ENCODE measurements at places on chromosomes 1 and 21.

DNA sequence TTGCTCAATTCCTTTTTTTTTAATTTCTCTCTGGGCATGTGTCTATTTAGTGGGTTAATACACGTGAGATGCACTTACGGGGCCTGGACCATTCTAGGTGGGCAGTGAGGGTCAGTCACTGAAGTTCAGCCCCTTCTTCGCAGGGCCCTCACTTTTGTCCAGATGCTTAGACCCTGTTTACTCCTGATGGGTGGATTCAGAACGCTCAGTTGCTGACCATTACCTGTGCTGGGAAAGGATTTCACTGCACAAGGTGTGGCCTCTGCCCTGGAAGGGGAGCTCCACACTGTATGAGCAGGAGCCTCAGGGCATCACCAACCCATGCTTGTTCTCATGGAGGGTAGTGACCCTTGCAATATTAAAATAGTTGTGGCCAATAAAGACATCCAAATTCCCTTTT, 4.5 kb downstream of the PRAMEF12 start:
- DNase-seq = no peak

DNA sequence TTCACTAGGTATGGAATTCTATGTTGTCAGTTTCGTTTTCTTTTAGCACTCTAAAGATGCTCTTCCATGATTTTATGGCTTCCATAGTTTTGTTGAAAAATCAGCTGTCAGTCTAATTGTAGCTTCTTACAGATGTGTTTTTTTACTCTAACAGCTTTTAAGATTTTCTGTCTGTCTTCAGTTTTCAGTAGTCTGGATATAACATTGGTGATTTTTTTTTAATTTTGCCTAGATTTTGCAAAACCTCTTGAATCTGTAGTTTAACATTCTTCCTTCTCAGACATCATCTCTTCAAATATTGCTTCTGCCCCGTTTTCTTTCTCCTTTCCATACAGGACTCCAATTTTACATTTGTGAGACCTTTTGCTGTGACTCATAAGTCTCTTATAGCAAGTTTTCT, 17.9 kb upstream of the DYRK1A start:
- no peak for DNase-seq

DNA sequence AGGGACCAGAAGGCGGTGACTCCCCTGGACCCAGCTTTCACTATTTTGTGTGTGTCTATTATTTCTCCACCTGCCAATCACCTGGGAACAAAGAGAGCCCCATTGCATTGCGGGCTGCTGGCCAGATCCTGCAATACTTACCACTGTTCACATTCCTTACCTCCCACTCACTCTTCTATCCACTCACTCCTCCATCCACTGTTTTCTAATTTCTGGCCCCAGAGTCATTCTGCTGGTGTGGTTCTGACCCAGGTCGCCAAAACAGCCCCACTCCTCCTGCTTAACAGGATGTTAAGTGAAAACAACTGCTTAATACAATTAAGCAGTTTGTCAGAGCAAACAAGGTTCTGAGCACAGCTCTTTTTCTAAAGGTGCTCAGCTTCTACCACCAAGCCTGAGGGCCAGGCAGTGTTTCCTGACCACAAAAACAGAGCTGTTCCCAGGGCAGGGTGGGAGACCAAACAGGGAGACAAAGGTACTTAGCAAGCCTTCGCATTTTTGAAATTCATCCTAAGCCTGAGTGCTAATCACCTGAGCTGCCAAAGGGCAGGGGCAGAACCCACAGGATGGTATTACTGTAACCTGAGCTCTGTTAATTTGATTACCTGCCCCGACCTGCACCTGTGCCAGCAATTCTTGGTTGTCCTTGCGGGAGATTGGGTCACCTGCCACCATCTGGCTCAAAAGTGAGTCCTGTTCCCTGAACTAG, 38.5 kb upstream of the EFCAB14 start:
- no peak for DNase-seq

- no peak for DNase-seq
These were observed 266.0 kb downstream of the PTPRU start for GRCh38 chr1:29502225-29502910.

DNA sequence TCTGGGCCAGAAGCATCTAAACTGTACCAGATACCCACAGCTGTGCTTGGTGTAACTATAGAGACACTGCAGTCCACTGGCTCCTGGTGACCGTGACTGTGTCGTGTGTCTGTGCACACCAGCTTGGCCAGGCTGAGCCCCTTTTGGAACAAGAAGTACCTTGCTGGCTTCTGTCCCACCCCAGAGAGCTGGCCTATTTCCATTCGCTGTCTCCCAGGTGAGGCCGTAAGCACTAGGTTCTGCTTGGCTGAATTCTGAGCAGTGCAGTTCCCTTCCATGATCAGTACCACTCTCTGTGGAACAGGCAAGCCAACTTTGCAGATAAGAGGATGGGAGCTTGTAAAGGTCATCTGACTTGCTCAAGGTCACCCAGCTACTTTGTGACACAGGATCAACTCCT, 119.9 kb upstream of the DNAH14 start:
- DNase-seq = no peak

- DNase-seq = no peak
These were observed 19.6 kb downstream of the FH start for GRCh38 chr1:241499910-241500309.

DNA sequence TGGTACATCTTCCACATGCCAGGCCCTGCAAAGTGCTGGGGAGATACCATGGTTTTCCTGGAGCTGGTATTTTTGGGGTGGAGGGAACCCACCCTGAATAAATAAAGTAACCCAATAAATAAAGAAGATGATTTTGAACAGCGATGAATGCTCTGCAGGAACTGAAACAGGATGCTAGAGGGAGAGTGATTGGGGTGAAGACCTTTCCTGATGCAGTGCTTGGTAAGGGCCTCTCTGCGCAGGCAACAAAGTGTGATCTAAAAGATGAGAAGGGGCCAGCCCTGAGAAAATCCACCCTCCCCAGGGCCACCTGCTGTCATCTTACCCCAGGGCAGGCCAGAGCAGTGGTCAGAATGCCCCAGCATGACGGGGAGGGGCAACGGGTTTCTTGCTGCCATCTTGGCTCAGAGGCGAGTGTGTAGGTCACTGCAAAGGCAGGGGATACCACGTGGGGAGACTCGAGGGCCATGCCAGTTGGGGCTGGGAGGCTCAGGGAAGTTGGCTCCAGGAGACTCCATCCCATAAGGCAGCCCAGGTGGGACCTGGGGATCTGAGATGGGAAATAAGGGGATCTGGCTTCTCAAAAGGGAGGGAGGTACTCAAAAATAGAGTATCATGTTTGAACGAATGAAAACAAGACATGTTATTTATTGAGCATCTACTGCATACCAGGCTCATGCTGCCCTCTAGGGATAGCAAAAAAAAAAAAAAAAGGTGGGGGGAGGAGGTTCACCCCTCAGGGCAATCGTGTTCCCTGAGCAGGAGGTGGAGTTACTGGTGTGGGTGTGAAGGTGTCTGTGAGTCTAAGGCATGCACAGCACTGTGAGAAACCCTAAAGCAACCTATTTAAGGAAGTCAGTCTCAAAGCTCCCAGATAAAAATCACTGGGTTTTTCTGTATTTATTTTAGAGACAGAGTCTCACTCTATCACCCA, 2.8 kb downstream of the SRARP start:
- DNase-seq = no peak

DNA sequence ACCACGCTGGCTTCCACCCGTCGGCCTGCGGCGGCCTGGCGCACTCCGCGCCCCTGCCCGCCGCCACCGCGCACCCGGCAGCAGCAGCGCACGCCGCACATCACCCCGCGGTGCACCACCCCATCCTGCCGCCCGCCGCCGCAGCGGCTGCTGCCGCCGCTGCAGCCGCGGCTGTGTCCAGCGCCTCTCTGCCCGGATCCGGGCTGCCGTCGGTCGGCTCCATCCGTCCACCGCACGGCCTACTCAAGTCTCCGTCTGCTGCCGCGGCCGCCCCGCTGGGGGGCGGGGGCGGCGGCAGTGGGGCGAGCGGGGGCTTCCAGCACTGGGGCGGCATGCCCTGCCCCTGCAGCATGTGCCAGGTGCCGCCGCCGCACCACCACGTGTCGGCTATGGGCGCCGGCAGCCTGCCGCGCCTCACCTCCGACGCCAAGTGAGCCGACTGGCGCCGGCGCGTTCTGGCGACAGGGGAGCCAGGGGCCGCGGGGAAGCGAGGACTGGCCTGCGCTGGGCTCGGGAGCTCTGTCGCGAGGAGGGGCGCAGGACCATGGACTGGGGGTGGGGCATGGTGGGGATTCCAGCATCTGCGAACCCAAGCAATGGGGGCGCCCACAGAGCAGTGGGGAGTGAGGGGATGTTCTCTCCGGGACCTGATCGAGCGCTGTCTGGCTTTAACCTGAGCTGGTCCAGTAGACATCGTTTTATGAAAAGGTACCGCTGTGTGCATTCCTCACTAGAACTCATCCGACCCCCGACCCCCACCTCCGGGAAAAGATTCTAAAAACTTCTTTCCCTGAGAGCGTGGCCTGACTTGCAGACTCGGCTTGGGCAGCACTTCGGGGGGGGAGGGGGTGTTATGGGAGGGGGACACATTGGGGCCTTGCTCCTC, 1.9 kb downstream of the OLIG2 start:
- no peak for DNase-seq

- DNase-seq = no peak
These were observed 7.6 kb upstream of the INPP5B start for GRCh38 chr1:37954316-37954971.

- DNase-seq = no peak
These were observed 5.0 kb upstream of the RNF19B start for GRCh38 chr1:32969566-32969965.

DNA sequence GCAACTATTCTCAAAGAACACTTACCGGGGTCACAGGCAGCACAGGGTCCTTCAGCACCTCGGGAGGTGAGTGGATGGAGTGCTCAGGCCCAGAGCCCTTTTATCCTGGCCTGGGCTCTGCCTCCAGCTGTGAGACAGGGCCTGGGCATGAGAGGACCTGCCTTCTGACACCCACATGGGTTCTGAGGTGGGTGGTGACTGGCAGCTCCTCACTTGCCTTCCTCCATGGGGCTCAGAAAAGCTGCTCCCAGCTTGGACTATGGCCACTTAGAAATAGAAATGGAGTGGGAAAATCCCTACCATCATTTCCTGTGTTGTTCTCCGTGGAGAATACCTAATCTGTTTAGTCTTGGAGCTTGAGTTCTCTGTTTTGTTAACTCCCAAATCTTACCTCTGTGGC, at the start of gene LCE1C:
TSS of gene LCE1C (minus strand) at position 76 of the 400 bp plus-strand sequence. CDS start 1,173 bp downstream, outside the sequence.
- DNase-seq = no peak

DNA sequence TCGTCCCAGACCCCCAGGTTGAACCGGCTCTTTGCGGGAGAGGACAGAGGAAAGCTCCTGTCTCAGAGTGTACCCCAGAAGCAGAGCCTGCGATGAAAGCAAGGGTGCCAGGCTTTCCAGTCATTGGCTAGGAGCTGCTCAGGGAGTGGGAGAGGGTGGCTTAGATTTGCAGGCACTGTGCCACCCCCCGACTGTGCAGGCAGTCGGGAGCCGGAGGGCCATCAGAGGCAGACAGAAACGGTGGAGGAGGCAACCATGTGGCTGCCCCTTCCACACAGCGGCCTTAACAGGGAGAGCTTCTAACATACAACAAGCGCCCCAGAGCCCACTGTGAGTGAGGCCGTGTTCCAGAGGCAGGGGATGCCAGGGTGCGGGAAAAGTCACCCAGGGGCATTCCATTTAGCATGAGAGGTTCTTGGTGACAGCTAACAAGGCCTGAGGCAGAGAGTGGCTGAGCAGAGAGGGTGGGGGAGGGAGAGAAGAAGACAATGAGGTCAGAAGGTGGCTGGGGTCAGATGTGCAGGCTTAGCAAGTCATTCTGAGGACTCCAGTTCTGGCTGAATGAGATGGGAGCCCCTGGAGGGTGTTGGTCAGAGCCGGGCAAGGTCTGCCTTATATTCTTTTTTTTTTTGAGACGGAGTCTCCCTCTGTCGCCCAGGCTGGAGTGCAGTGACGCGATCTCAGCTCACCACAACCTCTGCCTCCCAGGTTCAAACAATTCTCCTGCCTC, 9.5 kb upstream of the C1orf167 start:
- DNase-seq = no peak

DNA sequence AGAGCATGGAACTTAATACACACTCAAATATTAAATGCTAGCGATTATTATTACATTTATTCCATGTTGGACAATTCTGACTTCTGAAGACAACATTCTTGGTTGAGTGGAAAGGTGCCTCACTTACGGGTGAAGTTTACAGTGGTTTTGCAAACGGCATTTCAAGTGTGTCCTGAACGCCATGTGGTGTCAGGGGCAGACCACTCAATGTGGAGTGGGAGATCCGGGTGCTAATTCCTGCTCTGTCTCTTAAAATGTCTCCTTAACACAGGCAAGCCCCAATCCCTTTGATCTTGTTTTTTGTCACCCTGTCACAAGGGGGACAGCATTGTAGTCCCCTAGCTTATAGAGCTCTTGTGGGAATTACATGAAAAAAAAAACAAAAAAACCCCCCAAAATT, 5.6 kb upstream of the TDRD10 start:
- DNase-seq = no peak

DNA sequence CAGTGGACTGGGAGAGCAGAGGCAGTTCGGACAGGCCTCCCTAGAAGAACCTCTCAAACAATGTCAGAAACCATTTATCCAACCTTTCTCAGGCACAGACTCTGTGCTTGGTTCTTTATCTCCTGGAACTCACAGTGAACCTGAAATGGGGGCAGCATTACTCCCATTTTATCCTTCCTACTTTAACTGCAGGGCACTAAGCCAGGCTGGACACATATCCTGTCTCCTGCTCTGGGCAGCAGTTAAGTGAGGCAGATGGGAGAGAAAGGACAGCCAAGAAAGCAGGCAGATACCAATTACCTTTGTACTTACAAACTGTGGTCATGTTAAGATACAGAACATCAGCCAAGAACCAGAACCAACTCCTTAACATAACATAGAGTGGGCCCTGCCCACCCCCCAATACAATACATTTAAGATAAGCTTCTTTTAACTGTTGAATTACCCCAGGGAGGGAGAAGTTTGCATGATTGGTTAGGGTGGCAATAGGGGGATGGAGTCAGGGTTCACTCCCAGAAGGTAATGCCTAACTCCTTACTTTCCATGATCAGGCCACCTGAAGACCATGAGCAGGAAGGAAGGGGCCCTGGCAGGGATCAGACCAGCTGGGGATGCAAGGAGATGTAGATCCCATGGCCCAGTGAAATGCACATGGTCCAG, 10.9 kb downstream of the KDF1 start:
- no peak for DNase-seq

GRCh38 chr1:56501888-56502287, 77.5 kb downstream of the PLPP3 start:
- DNase-seq = no peak

All from GOT3 (cell line).